ENCODE measurements at places on chromosomes 16 and 17.

DNA sequence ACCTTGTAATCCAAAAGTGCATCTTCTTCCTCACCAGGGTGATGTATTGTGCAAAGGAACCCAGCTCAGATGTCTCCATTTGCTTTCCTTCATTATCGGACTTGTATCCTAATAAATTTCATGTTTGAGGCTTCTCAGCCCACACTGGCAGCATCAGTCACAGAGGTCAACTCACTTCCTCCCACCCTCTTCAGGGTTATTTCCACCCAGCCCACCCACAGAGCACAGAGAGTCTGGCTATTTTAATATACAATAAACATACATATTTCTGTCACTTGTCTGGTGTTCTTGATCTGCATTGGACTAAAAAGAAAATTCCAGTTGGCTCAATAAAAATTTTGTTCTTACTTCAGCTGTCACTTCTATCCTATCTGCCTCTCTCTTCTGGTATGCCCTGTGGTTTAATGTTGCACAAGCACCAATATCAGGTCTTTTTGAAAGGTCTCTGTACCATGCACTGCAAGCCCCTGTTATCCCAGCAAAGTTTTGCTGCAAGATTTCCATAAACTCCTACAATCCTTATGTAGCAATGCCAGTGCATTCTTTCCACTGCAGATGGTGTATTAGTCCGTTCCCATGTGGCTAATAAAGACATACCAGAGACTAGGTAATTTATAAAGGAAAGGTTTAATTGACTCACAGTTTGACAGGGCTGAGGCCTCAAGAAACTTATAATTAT is 201.8 kb downstream of the CDH11 start:
- peak; percentile 30 for DNase-seq

GRCh38 chr17:79834565-79835469 is 4.4 kb downstream of the CBX4 start:
- DNase-seq: no peak

GRCh38 chr17:9256751-9257629 is 235.7 kb downstream of the NTN1 start:
- DNase-seq: no peak

GRCh38 chr17:81978524-81979298 is 1.3 kb downstream of the ASPSCR1 start:
- no peak for DNase-seq

- no peak for DNase-seq
Measured at GRCh38 chr17:34561328-34561727, 18.1 kb upstream of the TMEM132E start.

DNA sequence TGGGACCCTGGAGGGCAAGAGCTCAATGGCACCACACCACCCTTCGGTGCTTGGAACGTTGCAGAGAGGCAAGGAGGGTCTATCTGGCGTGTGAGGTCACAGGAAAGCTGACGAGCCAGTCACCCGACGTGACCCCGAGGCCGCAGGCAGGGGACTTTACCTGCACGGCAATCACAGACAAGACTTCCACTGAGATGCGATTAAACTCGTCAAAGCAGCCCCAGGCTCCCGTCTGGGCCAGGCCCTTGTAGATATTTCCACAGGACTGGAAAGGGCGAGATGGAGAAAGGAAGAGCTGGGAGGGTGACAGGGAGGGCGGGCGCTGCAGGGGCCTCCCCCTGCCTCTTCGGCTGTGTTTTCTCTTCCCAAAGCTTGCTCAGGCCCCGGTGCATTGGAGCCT is 78.3 kb downstream of the DNAH17 start:
- DNase-seq: no peak

GRCh38 chr16:53713403-53714204 is 9.6 kb downstream of the FTO start:
- DNase-seq: peak; percentile 76

DNA sequence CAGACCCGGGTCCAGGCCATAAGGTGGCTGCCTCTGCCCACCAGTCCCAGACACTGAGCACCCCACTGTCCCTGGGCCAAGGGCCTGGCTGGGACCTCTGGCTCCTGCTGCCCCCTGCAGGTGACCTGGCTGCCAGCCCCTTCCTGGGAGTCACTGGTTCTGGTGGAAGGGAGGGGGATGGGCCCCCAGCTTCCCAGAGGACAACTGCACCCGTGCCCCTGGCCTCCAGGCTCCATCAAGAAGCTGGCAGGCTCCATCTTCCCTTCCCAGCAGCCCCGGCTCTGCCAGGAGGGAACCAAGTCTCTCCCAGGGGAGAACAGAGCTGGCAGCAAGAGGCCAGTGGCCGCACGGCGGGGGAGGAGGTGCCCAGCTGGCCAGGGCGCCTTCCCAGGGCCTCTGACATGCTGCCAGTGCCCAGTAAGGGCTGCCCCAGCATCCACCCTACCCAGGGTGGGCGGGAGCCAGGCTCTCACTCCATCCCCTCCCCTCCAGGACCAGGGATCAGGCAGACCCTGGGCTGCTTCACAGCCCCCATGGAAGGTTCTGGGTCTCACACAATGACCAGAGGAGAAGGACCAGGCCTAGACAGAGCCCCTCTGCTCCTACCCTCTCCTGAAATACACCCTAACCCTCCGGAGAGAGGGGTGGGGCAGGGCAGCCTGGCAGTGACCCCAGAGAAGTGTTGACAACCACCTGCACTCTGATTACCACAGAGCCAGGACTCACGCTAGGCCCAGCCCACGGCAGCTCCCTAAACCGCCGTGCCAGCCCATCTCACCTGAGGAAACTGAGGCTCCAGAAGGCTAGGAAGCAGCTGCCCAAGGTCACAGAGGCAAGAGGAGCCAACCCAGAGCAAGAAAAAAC is 3.6 kb downstream of the CLUH start:
- no peak for DNase-seq

- DNase-seq: no peak
Measured at GRCh38 chr16:30184096-30184890, 891 bp downstream of the CORO1A start.

GRCh38 chr16:74892574-74893461 is 92.1 kb downstream of the WDR59 start:
- DNase-seq: no peak

DNA sequence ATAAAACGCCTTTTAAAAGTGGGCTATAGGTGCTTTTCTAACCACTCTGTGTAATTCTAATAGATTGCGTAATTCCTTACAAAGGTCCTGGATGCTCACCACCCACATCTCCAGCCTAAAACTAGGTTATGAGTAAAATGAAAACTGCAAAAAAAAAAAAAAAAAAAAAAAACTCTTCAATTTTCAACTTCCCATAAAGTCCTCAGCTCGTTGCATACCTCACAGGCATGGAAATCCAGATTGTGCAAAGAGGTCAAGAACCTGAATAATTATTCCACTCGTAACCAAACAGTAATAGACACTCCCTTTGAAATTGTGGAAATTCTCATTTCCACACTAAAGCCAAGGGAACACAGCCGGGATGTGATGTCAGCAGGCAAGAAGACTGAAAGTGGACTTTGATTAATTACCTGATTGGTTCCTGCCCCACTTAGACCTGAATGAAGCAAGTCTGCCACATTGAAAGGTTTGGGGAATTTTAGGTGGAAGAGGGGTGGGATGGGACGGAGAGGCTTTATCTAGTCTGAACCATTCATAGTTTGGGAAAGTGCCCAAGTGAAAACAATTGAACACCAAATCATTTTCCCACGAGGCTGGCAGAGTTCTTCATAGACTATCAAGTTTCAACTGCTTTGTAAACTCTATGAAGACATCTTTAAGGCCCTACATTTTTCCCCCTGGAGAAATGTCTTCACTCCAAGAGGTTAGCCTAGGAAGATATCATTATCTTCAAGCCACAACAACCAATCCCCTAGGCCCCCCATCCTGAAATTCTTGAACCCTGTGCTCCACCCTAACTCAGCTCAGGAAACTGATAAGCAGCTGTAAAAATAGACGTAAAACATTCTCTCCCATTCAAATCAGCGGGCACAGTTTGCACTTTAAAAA is 49.1 kb upstream of the TANC2 start:
- peak; percentile 55 for DNase-seq

DNA sequence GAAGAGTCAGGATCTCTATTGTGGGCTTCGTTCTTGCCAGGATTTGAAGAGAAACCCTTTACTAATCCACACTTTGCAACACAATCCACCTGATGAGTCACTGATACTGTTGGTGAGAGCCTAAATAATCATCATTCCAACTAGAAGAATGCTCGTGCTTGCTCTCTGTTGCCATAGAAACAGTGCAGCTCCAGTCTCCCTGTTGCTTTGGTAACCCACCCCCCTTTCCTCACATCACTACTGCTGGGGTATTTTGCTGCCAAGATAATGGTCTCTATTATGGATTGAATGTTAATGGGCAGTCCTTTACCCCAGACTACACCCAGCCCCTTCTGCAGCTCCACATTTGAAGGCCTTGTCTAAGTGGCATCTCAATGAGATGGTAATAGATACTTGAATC is 190.4 kb downstream of the ABCC12 start:
- peak; percentile 54 for DNase-seq

GRCh38 chr17:9022573-9023391 is 1.5 kb downstream of the NTN1 start:
- DNase-seq: peak; percentile 23

DNA sequence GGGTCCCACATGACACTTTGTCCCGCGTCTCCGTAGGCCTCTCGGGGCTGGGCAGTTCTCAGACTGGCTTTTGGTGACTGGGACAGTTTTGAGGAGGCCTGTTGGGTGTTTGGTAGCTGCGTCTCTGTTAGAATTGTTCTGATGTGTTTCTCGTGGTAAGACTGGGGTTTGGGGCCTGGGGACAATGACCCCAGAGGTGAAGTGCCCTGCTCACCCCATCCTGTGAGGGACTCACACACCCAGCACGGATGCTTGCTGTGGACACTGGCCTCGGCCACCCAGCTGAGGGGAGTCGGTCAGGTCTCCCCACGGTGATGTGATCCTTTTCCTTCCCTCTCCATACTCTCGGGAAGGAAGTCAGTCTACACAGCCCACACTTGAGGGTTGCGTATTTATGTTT is 50.3 kb downstream of the METRNL start:
- no peak for DNase-seq

GRCh38 chr17:14428648-14429029 is 127.8 kb downstream of the HS3ST3B1 start:
- no peak for DNase-seq

GRCh38 chr16:28042811-28043210 is 20.7 kb downstream of the GSG1L start:
- DNase-seq: peak; percentile 31

- peak; percentile 100 for DNase-seq
Measured at GRCh38 chr16:67311607-67312488, 14.7 kb downstream of the KCTD19 start.

GRCh38 chr16:13153696-13154095 is 252.3 kb downstream of the SHISA9 start:
- DNase-seq: no peak

DNA sequence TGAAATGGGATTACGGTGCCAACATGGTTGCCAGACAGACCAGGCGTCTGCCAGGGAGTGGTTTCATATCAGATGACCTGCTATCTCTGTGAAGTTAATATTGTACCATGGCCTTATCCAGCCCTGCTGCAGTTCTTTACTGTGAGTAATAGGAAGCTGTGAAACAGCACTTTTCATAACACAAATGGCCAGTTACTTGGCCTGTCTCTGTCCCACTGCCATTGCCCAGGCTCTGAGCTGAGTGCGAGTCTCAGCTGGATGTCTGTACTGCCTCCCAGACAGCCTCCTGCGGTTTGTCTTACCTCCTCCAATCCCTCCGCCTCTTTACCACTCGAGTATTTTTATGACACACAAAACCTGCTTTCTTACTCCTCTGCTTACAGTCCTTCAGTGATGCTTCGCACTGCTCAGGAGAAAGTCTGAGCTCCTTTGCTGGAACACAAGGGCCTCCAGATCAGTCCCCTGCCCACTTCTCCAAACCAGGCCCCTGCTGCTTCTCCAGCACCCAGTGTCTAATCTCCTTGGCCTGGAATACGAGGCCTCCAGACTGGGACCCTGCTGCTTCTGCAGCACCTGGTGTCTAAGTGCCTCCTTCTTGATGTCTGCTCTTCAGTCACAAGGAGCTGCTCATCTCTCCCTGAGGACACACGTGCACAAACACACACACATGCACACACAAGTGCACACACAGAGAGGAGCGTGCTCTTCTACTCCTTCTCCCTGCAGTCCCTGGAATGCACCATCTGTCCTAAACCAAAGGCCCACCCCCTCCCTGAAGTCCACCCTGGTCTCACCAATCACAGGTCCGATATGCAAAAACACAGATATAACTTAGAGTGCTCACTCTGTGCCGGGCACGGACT is 17.1 kb upstream of the RHOT1 start:
- DNase-seq: peak; percentile 21

DNA sequence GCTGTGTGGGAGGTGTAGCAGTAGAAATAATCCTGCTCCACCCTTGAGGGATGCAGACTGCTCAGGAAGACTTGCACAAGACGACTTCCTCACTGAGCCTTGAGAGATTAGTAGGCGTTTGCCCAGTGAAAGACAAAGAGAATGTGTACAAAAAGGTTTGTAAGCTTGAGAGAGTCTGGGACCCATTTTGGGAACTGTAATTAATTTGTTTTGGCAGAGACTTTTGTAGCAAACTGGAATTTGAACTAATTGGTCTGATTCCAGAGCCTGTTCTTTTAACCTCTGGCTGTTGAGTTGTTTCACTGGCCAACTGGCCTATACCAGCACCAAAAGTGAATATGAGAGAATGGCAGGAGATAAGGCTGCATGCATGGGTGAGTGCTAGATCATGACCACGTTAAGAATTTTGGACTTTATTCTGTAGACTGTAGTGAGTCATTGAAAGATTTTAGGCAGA is 75.5 kb downstream of the AATF start:
- peak; percentile 21 for DNase-seq

- DNase-seq: no peak
Measured at GRCh38 chr16:27317320-27317719, 3.5 kb downstream of the IL4R start.

- peak; percentile 62 for DNase-seq
Measured at GRCh38 chr16:85610446-85611193, 2.5 kb upstream of the GSE1 start.

GRCh38 chr17:7790150-7790549 is 43.9 kb upstream of the KDM6B start:
- DNase-seq: no peak

DNA sequence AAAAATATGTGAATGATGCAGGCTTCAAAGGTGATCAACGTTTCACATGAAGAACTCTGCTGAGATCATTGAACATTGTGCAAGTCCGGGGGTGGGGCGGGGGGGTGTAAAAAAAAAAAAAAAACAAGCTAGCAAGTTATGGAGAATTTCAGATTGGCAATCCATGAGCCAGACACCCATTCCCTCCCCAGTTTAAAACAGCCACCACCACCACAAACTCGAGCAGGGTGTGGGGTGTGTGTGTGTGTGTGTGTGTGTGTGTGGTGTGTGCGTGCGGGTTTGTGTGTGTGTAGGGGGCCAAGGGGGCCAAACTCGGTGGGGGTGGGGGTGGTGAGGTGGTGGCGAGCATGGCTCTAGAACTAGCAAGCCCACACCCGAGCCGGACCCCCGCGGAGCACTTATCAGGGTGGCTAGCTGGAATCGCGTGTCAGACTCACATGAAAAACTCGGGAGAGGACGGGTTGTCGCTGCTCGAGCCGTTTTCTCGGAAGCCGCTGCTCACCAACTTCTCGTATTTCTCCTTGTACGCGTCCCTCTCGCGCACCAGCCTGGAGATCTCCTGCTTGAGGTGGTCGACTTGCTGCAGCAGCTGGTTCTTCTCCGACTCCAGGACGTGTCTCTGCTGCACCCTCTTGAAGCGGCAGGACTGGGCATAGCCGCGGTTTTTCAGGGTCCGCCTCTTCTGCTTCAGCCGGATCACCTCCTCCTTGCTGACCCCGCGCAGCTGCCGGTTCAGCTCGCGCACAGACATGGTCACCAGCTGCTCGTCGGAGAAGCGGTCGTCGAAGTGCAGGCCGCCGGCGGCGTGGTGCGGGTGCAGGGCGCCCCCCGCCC is 2.0 kb downstream of the MAF start:
- peak; percentile 33 for DNase-seq

GRCh38 chr17:34368946-34369500 is 6.0 kb upstream of the CCL1 start:
- DNase-seq: no peak

- DNase-seq: no peak
Measured at GRCh38 chr16:87458424-87458915, 34.4 kb downstream of the ZCCHC14 start.
